Activated T-helper 1 cell treated with anti-CD3 and anti-CD28 coated beads, Interleukin-12 subunit alpha, Interleukin-12 subunit beta, Interleukin-2, Interleukin-4 antibody, amounts not matched to agents 30 ng/mL and 10 ng/mL and 1 ng/mL, durations not matched to agents 14 hours and 24 hours and 36 hours (primary cell): ENCODE measurements at places on chromosomes 1 and 21. TPM values are rescaled to one million over a fixed set of nuclear protein-coding genes. Genes with fewer than 3 reads are reported as not detected.

DNA sequence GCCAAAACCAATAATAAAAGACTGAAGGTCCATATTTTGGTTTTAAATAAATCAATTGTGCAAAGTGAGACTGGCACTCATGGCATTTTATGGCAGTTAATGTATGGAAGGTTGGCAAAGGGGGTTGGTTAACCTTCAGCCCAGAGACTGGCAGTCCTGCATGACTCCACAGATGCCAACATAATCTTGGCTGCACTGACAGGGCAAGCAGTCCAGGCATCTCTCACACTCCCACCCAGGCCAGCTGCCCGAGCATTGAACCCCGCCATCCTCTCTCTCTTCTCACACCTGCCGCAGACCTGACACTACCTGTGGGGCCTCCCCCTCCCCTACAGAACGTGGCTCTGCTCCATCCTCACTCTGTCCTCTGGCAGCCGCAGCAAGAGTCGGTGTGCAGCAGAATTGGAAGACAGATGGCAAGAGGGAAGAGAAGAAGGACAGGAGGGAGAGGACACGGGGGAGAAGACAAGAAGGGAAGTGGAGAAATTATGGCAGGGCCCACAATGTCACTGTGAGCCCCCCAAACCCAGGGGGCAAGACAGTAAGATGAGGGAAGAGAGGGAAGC, 43.7 kb downstream of the ITPKB start:
- no peak for DNase-seq

- no peak for DNase-seq
Measured at GRCh38 chr1:212561501-212561931, 47.0 kb upstream of the ATF3 start.

- DNase-seq: no peak
Measured at GRCh38 chr1:245126530-245126929, 28.3 kb upstream of the KIF26B start.

GRCh38 chr1:27141266-27142003, 13.5 kb downstream of the SLC9A1 start:
- DNase-seq: no peak

- no peak for DNase-seq
Measured at GRCh38 chr1:67941746-67942145, 108.5 kb upstream of the GNG12 start.

GRCh38 chr1:155960081-155960745, 18.1 kb downstream of the ARHGEF2 start:
- no peak for DNase-seq

- DNase-seq: no peak
Measured at GRCh38 chr21:26679284-26679683, 106.2 kb upstream of the CYYR1 start.

DNA sequence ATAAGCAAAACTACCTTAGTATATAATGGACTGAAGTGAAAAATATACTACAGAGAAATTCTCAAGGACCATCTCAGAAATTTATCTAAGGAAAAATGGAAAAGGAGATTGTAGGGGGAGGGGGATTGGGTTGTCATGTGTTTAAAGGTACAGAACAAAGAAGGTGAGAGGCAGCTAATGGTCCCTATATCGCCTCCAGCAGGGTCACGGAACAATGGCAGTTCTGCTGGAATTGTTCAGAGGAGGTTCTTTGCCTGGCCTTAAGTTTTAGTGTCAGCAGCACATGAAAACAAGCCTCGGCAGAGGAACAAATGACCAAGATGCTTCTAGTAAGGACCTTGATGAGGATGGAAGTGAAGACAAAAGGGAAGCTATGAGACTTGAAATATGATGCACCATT, 42.0 kb upstream of the RGS2 start:
- DNase-seq: no peak

GRCh38 chr21:33383056-33383888, 19.9 kb upstream of the IFNGR2 start:
- DNase-seq: peak; percentile 66

STPG1 gene
- 4.1 and 5.1 TPM in 2 replicates for total RNA-seq

MROH9 gene
- not detected in 2 replicates for total RNA-seq

SPRR2B gene
- not detected in 2 replicates for total RNA-seq

MYOG gene
- total RNA-seq: not detected in 2 replicates

SPRR3 gene
- total RNA-seq: not detected in 2 replicates

BMP8B gene
- 0.31 and 0.42 TPM in 2 replicates for total RNA-seq
